ENCODE measurements at places on chromosomes 2 and 18. TPM values are rescaled to one million over a fixed set of nuclear protein-coding genes. Genes with fewer than 3 reads are reported as not detected.

Gene RAPGEF4
- 1.1 TPM for polyA plus RNA-seq

Gene SCYGR4
- polyA plus RNA-seq, result not detected

Gene PLA2R1
- polyA plus RNA-seq, result 1.2 TPM

Gene SLC38A11
- polyA plus RNA-seq, result 0.32 TPM

Gene MRPL33
- 105 TPM for polyA plus RNA-seq
